Tibial artery (tissue), 4 donors: ENCODE measurements at places on chromosomes 11 and 22.

GRCh38 chr11:128621601-128622501 is 34.5 kb upstream of the ETS1 start:
- DNase-seq = no peak

DNA sequence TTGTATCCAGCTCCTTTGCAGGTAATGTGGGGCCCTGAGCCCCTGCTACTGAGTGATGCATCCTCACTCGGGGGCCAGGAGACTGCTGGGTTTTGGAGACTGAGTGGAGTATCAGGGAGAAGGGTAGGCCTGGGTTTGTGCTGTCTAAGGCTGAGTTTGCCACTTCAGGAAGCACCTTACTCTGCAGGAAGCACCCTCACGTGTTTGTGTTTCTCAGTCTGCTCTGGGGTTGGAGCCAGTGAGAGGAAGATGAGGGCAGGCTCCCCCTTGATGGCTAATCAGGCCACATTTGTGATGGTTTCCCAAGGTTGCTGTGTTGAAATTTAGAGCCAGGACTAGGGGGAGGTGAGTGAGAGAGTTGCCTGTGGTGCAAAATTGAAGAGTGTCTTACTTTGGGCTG is 13.7 kb upstream of the THY1 start:
- no peak for DNase-seq

DNA sequence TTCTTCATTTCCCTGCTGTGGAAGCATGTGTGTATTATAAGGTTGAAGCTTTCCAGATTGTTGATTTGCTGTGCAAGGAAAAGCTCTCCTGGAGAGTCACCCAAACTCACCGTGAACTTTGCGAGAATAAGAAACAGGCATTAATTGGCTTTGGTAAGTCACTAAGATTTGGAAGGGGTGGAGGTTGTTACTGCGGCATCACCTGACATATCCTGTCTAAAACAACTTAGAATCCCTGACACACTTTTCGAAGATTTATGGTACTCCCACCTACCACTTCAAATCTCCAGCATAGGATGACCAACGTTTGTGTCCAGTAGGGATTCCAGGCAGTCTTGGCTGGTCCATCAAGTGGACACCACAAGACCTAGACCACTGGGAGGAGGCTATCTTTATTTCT is 518.3 kb downstream of the MN1 start:
- no peak for DNase-seq

DNA sequence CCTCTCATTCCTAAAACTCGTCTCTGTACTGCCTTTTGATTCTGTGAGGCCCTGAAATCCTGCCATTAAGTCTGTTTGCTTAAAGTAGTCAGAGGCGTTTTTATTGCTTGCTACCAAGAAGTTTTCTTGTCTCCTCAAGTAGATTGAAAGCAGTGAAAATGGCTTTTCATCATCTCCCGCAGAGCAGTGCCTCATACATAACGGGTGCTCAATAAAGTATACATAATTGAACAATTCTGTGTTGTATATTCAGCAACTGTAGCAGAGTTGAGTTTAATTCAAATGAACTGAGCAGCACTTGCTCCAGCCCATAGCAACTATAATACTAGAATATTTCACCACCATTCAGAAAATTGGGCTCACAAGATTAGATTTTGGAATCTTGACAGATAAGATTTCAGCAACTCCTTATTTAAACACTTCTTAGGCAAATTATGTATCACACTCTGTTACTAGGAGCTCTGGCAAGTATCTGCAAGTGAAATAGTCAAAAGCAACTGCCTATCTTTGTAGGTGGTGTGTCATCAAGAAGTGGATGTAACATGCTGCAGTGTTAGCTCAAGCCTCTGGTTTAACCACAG is 20.0 kb downstream of the FIBIN start:
- DNase-seq = no peak

GRCh38 chr11:70135625-70136059 is 57.5 kb downstream of the ANO1 start:
- no peak for DNase-seq

DNA sequence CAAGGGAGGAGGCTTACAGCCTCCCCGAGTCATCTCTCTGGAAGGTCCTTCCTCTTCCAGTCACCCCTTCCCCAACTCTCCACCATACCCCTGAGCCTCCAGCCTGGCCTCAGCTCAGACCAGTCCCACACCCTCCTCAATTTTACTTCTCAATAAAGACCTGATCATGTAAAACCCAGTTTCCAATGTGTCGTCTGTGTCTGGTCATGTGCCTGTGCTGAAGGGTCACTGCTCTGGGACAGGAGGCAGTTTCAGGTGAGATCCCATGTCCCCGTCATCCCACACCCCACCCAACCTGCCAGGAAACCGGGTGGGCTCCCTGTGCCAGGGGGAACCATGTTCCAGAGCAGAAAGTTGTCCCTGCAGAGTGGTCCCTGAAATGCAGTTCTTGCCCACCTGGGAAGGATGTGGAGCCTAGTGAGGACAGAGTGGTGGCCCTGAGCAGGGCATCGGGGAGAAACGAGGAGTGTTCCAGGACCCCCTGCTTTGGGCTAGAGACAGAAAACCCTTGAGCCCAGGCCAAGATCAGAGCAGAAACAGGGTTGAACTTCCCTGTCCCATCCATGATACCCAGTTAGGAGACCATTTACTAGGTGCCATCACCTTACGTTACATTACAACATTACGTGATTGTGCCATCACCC is 19.4 kb downstream of the IGLL5 start:
- DNase-seq = no peak

- DNase-seq = no peak
These were observed 50.1 kb downstream of the CHST1 start for GRCh38 chr11:45615182-45615792.
